ENCODE measurements at places on chromosomes 3 and 15.

GRCh38 chr3:186261638-186262037 lies 100.4 kb downstream of the DGKG start:
- peak; percentile 42 for DNase-seq

- no peak for DNase-seq
These were observed 5.2 kb upstream of the SPINK8 start for GRCh38 chr3:48338635-48339034.

DNA sequence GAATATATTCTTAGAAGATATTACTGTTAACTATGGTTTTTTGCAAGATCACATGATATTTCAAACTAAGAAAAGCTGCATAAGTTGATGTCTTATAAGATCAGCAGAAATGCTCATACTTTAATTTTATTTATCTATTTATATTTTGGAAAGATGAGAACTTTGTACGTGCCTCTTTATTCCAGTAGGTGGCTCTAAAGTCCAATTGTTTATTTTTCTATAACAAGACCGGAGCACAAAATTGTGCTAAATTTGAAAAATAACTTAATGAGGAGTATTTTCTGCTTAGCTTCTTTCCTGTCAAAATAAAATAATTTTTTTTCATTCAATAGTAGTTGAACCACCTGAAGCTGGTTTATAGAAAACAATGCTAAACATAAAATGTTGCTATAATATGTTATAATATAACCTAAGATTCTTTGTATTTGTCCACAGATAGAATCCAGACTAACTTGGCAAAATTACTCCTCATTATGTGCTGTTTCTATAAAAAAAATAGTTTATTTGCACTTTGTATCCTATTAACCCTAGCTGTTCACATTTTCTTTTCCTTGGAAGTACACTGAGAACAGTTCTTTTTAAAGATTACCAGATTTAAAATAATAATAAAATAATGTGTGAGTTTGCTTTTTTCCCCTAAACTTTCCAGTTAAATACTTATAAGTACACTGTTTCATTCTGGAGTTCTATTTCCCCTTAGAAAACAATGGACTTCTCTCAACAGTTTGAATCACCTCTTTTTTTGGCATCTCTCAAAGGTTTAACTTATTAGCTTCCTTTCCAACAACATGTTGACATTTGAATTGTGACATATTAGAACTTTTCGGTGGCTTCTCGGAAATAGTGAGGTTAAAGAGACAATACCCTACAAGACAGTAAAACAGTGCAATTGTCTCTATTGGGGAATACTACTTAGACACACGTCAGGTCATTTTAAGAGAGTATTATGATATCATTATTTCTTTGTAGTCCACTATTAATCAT lies 530.0 kb downstream of the MECOM start:
- no peak for DNase-seq

GRCh38 chr3:57752307-57752706 lies 3.8 kb upstream of the SLMAP start:
- no peak for DNase-seq

GRCh38 chr3:2992534-2992933 lies 117.6 kb downstream of the IL5RA start:
- no peak for DNase-seq

DNA sequence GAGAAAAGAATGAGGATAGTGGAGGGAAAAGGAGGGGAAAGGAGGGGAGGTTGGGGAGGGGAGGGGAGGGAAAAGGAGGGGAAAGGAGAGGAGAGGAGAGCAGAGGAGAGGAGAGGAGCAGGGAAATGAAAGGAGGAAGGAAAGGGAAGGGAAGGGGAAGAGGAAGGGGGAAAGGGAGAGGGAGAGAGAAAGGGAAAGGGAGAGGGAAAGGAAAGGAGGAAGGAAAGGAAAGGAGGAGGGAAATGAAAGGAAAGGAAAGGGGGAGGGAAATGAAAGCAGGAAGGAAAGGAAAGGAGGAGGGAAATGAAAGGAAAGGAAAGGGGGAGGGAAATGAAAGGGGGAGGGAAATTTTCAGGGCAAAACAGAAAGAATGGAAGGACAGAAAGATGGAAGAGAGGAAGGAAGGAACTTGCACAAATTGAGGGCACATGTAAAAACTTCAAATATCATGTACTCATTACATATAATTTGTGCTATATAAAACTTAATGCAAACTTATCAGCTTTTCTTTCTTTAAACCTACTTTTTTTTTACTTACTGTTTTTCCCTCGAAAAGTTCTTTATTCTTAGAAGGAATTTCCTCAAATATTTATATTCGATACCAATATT lies 148.0 kb downstream of the ZBTB20 start:
- no peak for DNase-seq

GRCh38 chr3:194293546-194294198 lies 57.5 kb downstream of the CPN2 start:
- no peak for DNase-seq

- DNase-seq = no peak
These were observed 91.1 kb downstream of the PDCD6IP start for GRCh38 chr3:33889394-33890039.

- DNase-seq = peak; percentile 35
These were observed 727 bp upstream of the TM2D3 start for GRCh38 chr15:101652786-101653430.

DNA sequence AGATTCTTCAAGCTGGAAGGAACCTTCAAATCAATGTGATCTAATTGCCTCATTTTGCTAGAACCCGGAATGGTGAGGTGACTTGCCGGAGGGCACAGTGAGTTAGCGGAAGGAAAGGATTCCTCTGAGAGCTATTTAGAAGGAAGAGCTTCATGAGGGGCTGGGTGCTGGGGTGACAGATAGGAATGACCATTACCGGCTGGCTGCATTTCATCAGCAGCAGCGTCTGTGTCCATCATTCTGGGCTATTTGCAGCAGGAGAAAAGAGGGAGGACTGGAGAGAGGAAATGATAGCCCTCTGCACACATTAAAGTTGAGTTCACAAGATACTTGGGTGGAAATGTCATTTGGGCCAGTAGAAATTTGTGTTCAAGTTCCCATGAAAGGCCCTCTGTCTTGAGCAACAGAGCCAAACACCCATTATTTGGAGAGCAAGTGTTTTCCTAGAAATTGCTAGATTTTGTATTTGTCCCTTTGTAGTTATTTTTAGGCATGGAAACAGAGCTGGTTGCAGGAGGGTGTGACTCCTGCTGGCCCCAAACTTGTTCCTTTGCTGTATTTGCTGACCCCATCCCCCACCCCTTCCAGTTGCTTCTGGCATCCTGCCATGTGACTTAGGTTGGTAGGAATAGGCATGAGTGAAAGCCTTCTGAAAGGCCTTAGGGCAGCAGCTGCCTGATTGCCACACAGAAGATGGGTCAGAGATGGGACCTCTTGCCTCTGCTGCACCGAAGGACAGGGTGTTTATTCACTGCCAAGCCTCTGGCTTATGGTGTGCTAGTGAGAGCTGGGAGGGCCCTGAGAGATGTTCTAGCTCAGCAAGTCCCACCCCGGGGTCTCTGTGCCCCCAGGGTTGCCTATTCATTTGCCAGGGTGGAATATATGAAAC lies 87.5 kb upstream of the PLXNA1 start:
- no peak for DNase-seq

DNA sequence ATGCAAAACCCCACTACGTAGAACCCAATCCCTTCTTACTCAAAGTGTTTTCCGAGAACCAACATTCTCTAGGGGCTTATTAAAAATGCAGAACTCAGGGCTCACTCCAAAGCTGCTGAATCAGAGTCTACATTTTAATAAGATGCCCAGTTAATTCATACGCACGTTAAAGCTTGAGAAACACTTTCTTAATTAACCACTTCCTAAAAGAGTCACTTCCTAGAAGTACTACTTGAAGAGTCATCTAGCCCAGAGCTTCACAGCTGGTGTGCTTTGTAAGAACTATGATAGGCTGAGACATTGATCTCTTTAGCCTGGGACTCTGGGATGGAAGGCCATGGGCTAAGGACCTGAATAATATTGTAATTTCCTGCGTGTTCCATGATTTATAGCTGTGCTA lies 9.0 kb downstream of the COL6A5 start:
- DNase-seq = no peak

DNA sequence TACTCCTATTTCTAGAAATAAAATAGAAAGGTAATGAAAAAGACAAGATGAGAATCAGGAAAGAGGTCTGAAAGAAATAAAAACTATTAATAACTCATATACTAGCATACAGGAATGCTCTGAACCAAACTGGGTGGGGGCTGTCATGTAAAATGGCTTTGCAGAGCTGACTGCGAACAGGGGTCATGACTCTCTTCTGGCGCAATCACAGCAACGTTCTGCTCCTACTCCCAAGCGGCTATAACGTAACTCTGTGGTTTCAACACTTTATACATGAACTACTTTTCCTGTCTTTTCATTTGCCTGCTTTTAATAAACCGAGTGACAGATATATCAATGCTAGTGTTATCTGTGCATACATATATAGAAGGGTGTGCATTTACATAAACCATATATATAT lies 116.7 kb downstream of the DLG1 start:
- no peak for DNase-seq

DNA sequence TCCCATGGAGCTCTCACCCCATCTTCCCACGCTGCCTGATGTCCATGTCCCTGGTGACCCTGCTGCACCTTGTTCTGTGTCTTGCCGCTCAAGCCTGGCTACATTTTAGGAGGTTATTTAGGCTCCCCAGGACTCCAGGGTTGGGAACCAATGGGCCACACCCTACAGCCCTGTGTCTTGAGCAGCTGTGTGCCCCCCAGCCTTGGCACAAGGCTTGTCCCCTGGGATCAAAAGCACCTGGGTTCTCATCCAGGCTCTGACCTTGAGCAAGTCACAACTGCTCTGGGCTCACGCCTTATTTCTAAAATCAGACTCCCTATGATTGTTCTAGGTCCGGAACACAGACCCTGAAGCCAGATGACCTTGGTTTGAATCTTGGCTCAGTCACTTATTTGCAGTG lies 14.1 kb downstream of the SPSB4 start:
- no peak for DNase-seq

GRCh38 chr3:184549796-184550577 lies 11.6 kb upstream of the EPHB3 start:
- no peak for DNase-seq

GRCh38 chr15:31392761-31393401 lies 66.2 kb downstream of the KLF13 start:
- no peak for DNase-seq

GRCh38 chr15:79401301-79401700 lies 30.8 kb upstream of the MINAR1 start:
- DNase-seq = no peak

- DNase-seq = no peak
These were observed 841.6 kb upstream of the DPPA4 start for GRCh38 chr3:110178965-110179364.

GRCh38 chr3:16409032-16409431 lies 104.5 kb downstream of the RFTN1 start:
- no peak for DNase-seq

DNA sequence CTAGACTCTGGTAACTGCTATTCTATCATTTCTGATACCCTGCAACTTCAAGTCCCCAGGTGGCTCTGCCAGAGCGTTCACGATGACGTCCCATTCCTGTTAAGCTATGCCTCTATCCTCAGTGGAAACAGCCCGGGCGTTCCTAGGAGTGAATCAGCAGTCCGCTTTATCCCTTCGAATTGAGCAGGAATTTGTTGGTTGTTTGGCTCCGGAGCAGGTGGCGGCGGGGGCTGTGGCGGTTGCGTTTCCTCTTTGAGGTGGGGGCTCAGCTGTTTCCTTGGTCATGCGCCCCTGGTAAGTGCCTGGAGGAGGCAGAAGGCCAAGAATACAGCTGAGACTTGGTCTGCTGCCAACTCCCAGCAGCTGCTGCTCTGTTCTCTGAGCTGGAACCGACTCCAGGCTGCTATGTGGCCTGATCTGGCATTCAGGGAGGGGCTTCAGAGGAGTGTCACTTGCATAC lies 25.2 kb downstream of the ARPP21 start:
- DNase-seq = no peak

- no peak for DNase-seq
These were observed 482.0 kb upstream of the SUCLG2 start for GRCh38 chr3:68136411-68136810.

- no peak for DNase-seq
These were observed 6.0 kb downstream of the PRKCI start for GRCh38 chr3:170228093-170228766.

- DNase-seq = no peak
These were observed 18.5 kb downstream of the MINAR1 start for GRCh38 chr15:79450648-79451047.

All from GM13977 (cell line).